ENCODE measurements at places on chromosomes 1 and 21.

GRCh38 chr1:58633121-58633520 lies 56.1 kb upstream of the TACSTD2 start:
- DNase-seq: no peak

DNA sequence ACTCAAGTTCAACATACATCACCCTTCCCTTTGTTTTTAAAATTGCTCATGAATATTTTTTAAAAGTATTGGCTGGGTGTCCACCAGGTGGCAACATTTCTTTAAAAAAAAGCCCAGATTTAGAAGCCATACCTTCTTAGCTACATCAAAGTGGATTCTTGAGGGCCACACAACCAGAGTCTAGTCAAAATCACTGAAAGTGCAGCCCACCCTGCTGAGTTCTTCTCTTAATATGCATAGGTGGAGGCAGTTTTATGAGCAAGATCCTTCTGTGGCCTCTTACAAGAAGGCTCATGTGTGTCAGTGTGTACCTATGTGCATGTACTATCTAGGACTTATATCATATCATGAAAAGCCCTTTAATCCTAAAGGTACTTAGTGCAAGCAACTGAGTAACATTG lies 16.9 kb upstream of the GNG12 start:
- peak; percentile 10 for DNase-seq

DNA sequence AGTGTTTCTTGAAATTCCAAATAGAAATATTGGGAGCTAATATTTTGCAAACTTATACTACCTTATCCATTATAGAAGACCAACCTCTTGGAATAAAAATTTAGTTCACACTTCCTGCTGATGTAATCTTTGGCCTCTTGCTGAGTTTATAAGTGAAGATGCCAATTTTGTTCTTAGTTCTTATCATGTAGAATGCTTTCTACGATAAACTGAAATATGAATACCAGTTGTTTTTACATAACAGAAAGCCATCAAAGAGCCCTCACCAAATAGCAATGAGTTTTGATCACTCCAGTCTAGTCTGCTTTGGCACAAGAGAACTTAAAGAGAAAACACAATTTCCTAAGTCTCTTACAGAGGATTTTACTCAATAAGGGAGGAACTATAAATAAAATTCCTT lies 89.5 kb downstream of the DENND1B start:
- no peak for DNase-seq

GRCh38 chr1:113137563-113137962 lies 64.6 kb downstream of the LRIG2 start:
- no peak for DNase-seq

- DNase-seq: no peak
Observed at GRCh38 chr21:46328151-46328550, 4.2 kb downstream of the PCNT start.

DNA sequence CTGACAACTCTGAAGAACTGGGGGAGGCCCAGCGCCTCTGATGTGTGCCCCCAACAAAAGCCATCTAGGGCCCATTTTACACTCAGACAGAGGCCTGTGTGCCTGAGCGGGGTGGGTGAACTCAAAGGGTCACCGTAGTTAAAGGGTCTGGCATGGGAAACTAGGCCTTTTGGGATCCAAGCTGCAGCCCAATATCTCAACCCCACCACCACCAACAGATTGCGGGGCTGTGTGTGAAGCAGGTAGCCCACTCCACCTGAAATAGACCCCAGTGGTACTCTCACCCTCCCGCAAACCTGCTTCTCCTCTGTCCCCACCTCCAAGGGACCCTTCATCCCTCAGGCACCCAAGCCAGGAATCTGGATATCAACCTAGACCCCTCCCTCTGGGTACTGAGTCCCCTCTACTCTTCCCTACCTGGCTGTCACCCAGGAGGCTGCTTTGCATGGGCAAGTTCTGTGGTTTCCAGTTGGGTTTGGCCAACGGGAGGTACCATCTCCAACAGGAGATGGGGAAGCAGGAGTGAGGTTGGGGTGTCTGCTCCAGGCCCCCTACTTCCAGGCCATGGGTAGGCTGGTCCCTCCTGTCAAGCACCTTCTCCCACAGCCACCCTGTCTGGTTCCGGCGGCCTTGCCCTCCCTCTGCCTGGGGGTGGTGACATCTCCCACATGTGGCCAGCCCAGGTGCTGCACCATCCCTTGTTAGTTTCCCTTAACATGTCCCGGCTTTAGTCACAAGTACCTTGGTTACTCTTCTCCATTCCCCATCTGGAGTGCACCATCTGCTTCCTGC lies 35.2 kb upstream of the LRP8 start:
- no peak for DNase-seq

- no peak for DNase-seq
Observed at GRCh38 chr1:149962736-149963135, 26.1 kb upstream of the MTMR11 start.

DNA sequence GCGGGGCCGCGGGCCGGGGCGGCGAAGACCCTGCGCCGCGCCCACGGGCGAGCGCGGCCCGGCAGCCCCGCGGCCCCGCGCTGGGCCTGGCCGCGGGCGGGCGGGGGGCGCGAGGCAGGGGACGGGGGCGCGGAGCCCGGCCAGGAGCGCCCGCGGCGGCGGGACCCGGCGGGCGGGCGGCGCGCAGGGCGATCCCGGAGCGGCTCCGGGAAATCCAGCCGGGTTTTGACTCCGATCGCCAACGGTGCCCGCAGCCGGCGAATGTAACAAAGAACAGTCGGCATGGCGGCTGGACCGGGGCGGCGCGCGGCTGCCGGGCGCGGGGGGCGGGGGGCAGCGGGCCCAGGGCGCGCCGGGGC lies 334 bp downstream of the PRDM15 start:
- DNase-seq: peak; percentile 51

DNA sequence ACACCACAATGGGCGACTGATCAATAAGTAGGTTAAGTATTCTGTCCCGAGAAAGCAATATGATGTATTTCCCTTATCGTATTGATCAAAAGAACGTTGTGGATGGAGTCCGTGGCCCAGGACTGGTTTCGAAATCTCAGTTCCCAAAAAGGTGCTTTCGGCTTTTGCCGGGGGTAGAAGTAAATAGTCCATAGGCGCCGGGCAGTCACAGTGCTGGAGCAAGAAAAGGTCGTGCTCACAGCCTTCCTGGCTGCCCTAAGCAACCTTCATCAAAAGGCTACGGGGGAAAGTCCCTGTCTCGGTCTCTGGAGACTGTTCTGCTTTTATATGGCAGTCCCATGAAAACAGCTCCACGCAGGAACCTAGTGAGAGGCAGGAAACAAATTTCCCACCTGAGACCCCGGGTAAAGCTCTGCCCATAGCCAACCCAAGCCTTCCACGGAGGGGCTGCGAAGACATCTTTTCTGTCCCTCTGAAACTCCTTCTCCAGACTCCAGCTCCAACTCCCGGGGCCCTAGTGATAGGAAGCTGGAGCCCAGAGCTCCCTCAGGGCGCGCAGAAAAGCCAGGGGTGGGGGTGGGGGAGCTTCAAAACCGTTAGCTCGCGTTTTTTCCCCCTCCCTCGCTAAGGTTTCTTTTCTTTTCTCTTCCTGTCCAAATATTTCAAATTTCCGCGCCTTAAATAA lies 7.0 kb downstream of the CDKN2C start:
- DNase-seq: no peak

DNA sequence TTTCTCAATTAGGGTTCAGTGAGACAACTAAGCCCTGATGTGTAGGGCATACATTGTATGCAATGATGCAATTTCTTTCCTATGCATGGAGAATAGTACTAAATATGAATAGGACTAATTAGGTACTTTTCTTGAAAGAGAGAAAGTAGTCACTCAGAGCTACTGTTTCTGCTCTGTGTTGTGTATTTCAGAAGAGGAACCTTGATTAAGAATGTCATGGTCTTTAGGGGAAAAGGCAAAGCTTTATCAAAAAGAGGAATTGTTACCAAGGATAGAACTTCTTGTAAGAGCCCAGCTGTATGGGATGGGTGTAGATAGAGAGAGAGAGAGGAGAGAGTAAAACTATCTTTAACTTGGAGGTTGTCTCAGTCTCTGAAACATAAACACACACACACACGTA lies 49.1 kb downstream of the HLX start:
- no peak for DNase-seq

DNA sequence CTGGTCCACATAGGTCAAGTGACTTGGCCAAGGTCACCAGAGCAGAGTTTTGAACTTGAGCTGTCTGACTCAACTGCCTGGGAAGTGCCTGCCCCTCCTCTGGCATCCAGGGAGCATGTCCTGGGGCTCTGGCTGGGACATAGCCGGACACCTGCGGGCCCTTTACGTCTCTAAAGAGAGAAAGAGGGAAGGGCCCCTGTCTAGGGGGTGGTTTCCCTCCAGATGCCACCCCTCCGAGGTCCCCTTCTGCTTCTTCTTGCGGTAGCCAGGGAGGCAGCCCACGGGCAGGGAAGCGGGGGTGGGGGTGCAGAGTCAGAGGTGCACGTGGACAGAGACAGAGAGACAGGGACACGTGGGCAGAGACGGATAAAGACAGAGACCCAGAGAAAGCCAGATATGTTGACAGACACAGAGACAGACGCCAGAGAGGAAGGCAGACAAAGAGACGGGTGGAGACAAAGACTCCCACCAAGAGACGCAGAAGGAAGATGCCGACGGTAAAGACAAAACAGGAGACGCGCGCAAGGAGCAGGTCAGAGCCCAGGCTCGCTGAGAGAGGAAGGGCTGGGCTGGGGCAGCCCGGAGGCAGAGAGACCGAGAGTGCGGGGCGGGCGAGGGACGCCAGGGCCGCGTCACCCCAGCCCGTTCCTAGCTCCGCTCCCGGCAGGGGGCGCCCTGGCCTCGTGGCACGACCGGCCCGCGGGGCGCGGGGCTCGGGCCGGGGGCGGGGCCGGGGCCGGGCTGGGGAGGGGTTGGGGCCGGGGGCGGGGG lies 458 bp upstream of the ALPL start:
- DNase-seq: no peak

DNA sequence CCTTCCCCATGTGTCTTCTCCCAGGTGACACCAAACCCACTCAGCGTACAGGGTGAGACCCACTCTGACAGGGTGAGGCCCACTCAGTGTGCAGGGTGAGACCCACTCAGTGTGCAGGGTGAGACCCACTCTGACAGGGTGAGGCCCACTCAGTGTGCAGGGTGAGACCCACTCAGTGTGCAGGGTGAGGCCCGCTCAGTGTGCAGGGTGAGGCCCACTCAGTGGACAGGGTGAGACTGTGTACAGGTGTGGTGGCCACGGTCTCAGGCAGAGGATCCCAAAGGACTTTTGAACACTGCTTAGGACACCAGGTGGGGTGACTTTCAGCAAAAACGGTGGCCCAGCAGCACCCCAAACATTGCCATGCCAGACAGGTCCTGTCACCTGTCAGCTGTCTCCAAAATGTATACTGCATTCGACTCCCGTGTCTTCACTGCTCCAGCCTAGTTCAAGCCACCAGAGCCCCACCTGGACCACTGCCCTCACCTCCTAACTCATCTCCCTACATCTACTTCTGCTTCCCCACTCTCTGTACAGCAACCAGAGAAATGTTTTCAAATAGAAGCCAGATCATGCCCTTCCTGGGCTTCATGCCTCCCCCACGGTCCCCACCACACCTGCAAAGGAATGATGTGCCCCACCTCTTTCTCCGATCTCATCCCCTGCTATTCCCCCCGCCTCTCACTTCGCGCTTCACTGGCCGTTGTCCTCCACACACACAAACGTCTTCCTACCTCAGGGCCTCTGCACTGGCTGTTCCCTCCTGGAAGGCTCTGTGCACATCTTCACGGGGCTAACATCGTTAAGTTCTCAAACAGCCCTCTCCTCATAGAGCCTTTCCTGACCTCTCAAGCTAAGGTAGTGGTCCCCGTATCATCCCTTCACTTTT lies 52.1 kb downstream of the ACBD3 start:
- no peak for DNase-seq

- no peak for DNase-seq
Observed at GRCh38 chr1:8633741-8634501, 183.5 kb downstream of the RERE start.

DNA sequence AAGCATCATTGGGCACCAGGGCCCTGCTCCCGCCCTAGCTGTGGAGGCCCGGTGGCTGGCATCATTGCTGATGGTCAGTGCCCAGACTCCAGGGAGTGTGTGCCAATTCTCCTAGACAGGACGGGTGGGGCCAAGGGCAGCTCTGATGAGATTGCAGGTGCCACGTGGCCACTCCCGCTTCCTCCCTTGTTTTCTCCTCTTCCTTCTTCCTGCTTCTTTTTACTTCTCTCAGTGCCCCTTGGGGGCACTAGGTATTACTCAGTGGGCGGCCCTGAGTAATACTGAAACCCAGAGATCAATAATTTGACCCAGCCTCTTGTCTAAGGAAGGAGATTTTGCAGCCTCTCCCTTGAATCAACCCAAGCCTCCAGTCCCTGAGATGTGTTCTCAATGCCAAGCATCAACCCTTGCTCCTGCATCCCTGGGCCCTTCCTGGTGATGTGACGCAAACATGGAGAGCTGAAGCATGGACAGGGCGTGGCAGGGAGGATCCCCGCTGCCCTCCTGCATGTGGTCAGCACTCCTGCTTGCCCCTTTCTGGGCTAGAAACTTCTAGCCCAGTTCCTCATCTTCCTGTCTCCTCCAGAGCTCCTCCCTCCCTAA lies 32.4 kb downstream of the CDK18 start:
- no peak for DNase-seq

- DNase-seq: no peak
Observed at GRCh38 chr1:213698092-213698702, 289.6 kb upstream of the PROX1 start.

- no peak for DNase-seq
Observed at GRCh38 chr21:34814529-34814951, 145.7 kb downstream of the CLIC6 start.

DNA sequence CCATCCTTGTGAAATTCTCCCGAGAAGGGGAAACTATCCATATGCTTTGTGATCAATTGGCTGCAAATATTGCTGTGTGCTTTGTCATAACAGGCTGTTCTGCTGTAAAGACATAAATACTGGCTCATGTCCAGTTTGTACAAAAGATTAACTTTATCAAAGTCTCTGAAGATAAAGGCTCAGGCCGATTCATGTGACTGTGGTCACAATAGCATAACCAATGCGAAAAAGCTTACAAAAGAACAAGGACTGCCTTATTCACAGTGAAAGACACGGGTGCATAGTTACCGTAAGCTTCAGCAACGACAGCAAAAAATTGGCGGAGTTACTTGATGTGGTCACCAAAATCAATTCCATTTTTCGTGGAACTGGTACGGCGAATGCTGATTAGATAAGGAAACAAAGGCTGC lies 173.6 kb upstream of the CHRM3 start:
- DNase-seq: no peak

GRCh38 chr1:110513511-110513910 lies 5.5 kb downstream of the KCNA10 start:
- no peak for DNase-seq

DNA sequence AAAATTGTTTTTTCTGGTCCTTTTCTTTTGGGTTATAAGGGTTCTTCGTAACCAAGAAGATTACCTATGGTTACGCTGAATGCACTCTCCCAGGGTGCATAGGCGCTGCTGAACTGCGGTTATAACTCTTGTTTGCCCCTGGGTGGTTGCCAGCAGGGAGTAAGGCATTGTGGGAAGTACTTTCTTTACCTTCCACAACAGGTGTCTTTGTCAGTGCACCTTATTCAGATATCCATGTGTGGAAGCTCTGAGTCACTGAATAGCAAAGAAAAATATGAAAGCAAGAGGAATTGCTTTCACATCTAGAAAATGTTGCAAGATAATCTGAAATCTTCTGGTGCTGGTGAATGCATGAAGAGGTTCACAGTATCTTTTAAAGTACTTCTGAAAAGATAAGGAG lies 124.4 kb upstream of the CACYBP start:
- no peak for DNase-seq

Measured in AML-193 (cell line).